ENCODE measurements at places on chromosomes 2 and 18. TPM values are rescaled to one million over a fixed set of nuclear protein-coding genes. Genes with fewer than 3 reads are reported as not detected.

Gene UGT1A10
- not detected for total RNA-seq

Gene VWA3B
- total RNA-seq = not detected

DNA sequence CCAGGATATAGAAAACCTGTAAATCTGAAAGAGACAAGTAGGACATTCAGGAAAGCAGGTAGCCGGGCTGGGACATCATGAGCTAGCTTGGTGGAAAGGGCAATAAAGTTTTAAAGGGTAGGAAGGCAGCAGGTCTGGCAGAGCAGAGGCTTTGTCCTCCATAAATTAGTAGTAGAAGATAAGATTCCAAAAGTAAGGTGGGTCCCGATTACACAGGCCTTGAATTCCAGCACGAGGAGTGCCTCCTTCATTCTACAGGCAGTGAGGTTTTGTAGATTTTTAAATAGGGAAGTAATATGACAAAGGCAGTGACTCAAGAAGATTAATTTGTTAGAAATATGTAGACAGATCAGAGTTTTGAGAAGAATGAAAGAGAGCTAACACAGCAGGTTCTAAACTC, 160.7 kb downstream of the DTNB start:
- DNase-seq = no peak

DNA sequence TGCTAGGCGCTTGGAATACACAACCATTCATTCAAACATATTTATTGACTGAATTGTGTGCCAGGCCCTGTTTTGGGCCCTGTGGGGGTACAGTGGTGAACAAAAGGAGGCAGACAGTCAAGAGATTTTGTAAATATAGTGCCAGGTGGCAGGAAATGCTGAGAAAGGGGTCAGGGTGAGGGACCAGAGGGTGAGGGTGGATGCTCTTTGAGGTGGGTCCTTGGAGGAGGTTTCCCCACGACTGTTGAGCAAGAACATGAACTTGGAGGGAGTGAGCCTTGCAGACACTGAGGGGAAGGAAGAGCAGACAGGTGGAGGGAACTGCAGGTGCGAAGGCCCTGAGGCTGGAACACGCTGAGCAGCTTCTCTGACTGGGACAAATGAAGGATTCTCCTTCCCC, 40.7 kb downstream of the ODC1 start:
- no peak for DNase-seq

DNA sequence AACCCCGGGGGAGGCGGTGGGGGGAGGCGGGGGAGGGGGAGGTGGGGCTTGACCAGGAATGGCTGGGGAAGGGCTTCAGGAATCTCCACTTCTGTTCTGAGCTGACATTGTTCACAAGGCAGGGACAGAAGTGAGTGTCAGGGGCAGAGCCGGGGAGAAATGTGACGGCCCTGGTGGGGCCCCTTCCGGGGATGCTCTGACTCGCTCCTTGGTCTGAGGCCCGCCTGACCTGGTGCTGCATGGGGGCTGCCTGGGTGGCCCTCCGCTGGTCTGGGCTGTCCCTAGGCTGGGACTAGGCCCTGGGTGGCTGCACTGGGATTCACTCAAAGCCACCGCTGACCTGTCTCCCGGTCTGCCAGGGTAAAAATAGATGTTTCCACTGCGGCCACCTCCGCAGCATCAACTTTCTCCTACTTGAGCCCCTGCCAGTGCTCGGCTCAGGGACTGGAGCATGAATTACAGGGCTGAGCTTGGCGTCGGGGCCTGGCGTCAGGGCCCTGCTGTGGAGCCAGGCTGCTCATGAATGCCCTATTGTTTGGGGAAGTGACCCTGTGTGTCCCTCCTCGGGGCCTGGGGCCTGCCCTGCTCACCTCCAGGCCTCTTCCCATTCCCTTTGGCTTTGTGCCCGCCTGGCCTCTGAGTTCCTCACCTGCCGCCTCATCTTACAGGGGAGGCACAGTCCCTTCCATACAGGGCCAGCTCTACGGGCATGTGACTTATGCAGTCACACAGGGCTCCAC, 247.5 kb downstream of the DYSF start:
- DNase-seq = no peak

DNA sequence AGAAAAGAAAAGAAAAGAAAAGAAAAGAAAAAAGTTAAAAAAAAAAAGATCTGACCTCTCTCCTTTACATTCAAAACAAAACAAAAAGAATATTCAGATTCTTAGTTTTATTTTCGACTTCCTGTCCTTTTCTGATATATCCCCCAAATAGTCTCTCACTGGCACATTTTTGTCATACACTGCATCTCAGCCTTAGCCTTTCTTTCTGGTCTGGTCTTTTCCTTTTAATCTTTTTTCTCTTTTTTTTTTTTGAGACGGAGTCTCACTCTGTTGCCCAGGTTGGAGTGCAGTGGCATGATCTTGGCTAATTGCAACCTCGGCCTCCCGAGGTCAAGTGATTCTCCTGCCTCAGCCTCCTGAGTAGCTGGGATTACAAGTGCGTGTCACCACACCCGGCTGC, 1.6 kb upstream of the RIOK3 start:
- no peak for DNase-seq

- DNase-seq = no peak
Measured at GRCh38 chr2:15844211-15844801, 96.0 kb upstream of the MYCN start.

All from activated CD8-positive, alpha-beta memory T cell treated with anti-CD3 and anti-CD28 coated beads, Interleukin-2, amount 10 ng/mL, durations not matched to agents 7 days and 5 days (primary cell).